ENCODE measurements at places on chromosomes 7 and 10. TPM values are rescaled to one million over a fixed set of nuclear protein-coding genes. Genes with fewer than 3 reads are reported as not detected.

GRCh38 chr7:85090143-85090542 is 96.7 kb downstream of the SEMA3D start:
- DNase-seq: no peak

- DNase-seq: no peak
Measured at GRCh38 chr10:132511121-132512051, 26.2 kb upstream of the INPP5A start.

GRCh38 chr7:2903682-2904162 is 59.6 kb upstream of the GNA12 start:
- DNase-seq: no peak

Gene NAT16
- not detected for polyA plus RNA-seq

Gene ATOH7
- polyA plus RNA-seq: 0.99 TPM

DNA sequence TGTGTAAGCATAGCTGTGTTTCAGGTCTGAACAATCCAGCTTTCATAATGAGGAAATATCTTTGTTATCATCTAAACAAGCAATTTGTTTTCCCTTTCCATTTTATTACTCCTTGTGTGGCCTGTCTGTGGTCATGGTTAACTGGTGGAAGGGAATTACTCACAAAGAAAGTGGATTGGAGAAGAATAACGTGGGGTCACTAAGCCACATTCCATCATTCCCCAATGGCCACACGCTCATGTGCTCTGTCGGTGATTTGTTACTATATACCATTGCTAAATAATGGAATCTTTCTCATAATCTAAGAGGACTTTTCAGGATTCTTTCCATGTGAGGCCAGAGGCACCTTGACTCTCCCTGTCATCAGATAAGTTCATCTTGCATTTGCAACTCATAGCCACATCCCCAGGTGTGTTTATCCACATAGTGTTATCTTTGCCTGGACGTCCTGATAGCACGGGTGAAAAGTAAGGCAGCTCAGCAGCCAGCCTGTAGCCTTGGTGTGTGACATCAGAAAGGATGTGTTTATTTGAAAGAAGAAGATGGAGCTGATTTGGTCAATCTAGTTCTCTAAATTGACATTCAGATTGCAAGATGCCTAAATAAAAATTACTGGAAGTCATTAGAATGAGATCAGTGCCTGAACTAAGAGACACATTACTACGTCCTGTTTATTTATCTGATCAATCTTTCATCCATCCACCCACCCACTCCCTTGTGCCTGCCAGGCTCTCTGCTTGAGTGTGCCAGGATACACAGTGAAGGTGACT is 128.9 kb downstream of the CELF2 start:
- no peak for DNase-seq

DNA sequence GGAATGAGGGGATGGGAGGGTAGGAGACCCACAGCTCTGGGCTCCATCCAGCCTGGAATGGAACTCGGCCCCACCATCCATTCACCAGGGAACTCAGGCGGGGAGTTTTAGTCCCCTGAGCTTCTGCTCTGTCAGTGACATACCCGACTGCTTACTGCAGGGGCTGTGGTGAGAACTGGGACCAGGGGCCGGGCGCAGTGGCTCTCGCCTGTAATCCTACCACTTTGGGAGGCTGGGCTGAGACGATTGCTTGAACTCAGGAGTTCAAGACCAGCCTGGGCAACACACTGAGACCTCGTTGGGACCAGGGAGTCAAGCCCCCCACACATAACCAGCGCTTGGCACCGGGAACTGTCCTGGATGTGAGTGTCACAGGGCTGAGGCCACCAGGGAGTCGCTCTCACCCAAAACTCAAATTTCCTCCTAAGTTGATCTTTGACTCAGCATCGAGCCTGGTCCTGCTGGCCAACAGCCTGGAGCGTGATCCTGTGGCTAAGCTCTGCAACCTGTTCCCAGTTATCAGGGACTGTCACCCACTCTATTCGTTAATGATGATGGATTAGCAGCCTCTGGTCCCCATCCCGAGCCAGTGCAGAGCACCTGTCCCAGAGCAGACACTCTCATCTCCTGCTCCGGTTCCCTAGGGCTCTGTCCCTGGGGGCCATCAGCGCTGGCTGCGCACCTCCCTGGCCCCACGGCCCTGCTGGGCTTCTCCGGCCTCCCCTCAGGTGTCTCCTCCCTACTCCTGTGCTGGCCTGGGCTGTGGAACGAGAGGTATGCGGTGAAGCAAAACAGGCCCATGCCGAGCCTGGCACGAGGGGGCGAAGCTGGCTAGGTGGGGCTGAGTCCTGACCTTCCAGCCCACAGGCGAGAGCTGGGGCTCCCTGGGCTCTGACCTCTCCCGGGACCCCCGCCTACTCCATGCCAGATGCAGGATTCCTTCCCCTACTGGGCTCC is 902 bp upstream of the CLDN15 start:
- no peak for DNase-seq

DNA sequence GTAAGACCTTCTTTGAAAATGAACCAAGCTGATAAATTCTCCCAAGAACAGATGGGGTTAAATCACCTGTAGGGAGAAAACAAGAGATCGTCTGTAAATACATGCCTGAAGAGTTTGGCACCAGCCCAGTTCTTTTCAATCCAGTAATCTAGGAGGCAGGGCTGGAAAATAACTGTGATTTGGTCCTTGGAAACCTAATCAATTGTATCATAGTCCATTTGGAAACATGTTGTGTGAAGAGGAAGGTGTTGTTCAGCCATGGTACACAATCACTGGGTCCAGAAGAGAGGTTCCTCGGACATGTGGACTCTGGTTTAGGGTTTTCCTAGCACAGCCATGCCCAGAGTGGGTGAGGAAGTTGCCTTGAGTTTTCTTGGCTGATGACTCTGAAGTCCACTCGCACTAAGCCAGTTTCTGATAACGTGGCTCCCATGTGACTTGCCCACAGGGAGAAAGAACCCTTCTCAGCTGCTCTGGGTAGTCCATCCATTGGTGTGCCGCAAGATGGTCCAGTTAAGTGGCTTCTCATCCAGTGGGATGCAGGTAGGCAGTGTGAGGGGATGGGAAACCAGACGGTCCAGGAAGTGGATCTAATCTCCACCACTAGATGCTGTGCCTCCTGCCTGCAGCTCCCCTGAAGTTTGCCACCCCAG is 5.1 kb downstream of the BLNK start:
- no peak for DNase-seq

Gene OPN4
- polyA plus RNA-seq: not detected

GRCh38 chr10:112461029-112461887 is 14.2 kb downstream of the VTI1A start:
- DNase-seq: no peak

Gene AZGP1
- 58.6 TPM for polyA plus RNA-seq

Gene RUFY2
- polyA plus RNA-seq: 23.3 TPM

GRCh38 chr7:108316708-108317107 is 139.5 kb downstream of the NRCAM start:
- no peak for DNase-seq

DNA sequence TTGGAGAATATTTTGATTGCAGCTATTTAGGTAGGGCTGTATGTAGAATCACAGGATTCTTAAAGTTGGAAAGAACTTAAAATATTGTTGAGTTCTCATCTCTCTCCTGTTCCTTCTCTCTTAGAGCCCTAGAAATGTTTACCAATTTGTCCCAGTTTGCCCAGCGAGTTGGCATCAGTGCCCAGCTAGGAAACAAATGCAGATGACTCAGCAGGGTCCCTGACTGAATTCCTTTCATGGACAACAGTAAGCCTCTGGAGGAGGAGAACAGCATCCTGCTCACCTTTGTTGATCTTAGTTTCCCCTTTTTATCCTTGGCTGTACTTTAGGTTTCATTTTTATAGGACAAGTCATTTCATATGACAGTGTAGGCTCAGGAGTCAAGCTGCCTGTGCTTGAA is 89.3 kb downstream of the SEC23IP start:
- no peak for DNase-seq

- DNase-seq: no peak
Measured at GRCh38 chr7:78368771-78369170, 570.2 kb downstream of the PHTF2 start.

Gene GIMAP8
- 10.4 TPM for polyA plus RNA-seq

DNA sequence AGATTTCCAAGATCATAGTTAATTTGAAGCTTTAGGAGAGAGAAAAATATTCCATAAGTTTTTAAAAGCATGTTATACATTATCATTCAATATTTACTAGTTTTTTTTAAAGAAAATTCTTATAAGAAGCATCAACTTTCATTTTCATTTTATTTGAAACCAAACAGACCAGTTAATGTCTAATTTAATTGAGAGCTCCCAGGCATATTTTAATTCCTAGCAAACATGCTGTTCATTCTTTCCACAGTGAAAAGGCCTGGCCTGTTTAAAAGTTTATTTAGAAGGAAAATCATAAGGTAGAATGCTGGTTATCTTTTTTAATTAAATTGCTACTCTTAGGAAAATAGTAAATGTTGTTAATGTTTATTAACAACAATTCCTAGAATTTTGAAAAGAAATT is 324.4 kb downstream of the PCLO start:
- DNase-seq: no peak

Gene ACSL5
- polyA plus RNA-seq: 5.1 TPM

Gene MUC12
- polyA plus RNA-seq: 0.24 TPM
